ENCODE measurements at places on chromosomes 2 and 18. TPM values are rescaled to one million over a fixed set of nuclear protein-coding genes. Genes with fewer than 3 reads are reported as not detected.

TUBB8B gene
- total RNA-seq = under 0.01 TPM

LYG2 gene
- total RNA-seq = not detected

DRC1 gene
- 0.21 TPM for total RNA-seq

RAMP1 gene
- total RNA-seq = 0.34 TPM

OSBPL6 gene
- total RNA-seq = 13.7 TPM

DYSF gene
- total RNA-seq = 0.68 TPM

RGPD6 gene
- 49.1 TPM for total RNA-seq

ZSWIM2 gene
- total RNA-seq = not detected

PLA2R1 gene
- 2.7 TPM for total RNA-seq

TTN gene
- under 0.01 TPM for total RNA-seq

DSEL gene
- total RNA-seq = 3.5 TPM

TRIB2 gene
- 4.4 TPM for total RNA-seq

PLGLB1 gene
- 0.34 TPM for total RNA-seq

RAX gene
- total RNA-seq = not detected

GPR75 gene
- total RNA-seq = 2.6 TPM

RSAD2 gene
- 1.1 TPM for total RNA-seq

EFHD1 gene
- 0.07 TPM for total RNA-seq

CDH7 gene
- total RNA-seq = under 0.01 TPM

C2orf15 gene
- 2.1 TPM for total RNA-seq

UGT1A8 gene
- 0.14 TPM for total RNA-seq

YPEL5 gene
- total RNA-seq = 116 TPM

PIEZO2 gene
- total RNA-seq = not detected

SOCS6 gene
- 59.8 TPM for total RNA-seq

ZNF892 gene
- total RNA-seq = 12.9 TPM

XIRP2 gene
- total RNA-seq = not detected

LYPD6B gene
- total RNA-seq = 10.9 TPM

COLEC11 gene
- not detected for total RNA-seq

OTOS gene
- total RNA-seq = not detected

LINC00305 gene
- total RNA-seq = not detected

PHOSPHO2 gene
- total RNA-seq = 2.7 TPM

TXNL1 gene
- total RNA-seq = 16.7 TPM

CCDC68 gene
- 2.4 TPM for total RNA-seq

TMEM247 gene
- not detected for total RNA-seq

LRP1B gene
- total RNA-seq = under 0.01 TPM

HOXD10 gene
- not detected for total RNA-seq

DUSP19 gene
- 1.1 TPM for total RNA-seq

SERPINB4 gene
- total RNA-seq = 63.5 TPM

CRYGC gene
- not detected for total RNA-seq

RIT2 gene
- not detected for total RNA-seq

Measured in nasal cavity respiratory epithelium epithelial cell of viscerocranial mucosa (primary cell).